Activated effector memory CD4-positive, alpha-beta T cell treated with Interleukin-2 at 50 U/mL for 16 hours (primary cell): ENCODE measurements at places on chromosomes 3 and 15.

DNA sequence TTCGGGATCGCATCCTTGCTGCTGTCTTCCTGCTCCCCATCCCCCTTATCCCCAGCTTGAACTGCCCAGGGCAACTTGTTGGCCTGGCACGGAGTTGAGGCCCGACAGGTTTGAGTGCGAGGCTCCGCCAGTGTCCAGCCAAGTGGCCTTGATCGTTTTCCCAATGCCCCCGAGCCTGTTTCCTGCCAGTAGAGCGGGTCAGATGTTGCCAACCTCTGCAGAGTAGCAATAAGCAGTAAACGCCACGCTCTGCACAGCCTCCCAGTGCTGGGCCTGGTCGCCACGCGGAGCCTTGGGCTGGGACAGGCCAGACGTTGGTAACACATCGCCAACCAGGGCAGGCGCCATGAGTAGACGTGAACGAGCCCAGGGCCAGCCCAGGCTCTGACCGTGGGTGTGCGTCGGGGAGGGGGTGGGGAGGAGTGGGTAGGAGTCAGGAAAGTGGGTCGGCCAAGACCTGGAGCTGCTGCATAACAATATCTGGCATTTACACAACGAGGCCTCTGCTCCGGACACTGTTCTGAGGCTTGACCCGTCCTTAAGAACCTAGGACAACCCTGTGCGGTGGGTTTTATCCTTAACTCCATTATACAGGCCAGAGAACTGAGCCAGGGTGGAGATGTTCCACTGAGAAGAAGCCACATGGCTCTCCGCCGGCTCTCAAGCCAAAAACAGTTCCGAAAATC is 444 bp upstream of the ABHD14A start:
- no peak for DNase-seq

GRCh38 chr3:195558602-195559001 is 15.5 kb upstream of the PPP1R2 start:
- no peak for DNase-seq

DNA sequence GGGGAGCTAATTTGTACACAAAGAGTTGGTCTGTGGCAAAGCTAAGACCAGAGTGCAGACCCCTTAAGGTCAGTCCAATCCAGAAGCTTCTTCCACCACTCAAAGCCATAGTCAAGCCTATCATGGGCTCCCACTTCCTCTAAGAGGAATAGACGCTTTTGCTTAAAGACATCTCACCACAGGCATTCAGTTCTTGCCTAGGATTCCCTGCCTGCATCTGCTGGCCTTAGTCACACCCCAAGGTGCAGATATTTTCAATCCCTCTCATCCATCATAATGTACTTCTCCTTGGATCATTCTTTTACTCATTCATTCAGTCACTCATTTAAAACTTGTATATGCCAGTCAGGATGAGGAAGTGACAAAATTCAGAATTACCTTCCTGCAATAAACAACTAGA is 179.6 kb upstream of the STT3B start:
- DNase-seq, result no peak

GRCh38 chr15:92076541-92076940 is 223.0 kb downstream of the SLCO3A1 start:
- DNase-seq, result no peak

DNA sequence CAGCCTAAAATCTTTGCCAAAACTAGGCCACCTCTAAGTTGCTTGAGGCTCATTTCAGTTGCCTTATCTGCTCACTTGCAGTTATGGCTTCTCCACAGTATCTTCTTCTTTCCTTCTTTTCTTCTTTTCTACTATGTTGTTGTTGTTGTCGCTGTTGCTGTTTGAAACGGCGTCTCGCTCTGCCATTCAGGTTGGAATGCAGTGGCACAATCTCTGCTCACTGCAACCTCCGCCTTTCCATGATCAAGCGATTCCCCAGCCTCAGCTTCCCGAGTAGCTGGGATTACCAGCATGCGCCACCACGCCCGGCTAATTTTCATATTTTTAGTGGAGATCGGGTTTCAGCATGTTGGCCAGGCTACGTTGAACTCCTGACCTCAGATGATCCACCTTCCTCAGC is 210.8 kb upstream of the NR2F2 start:
- no peak for DNase-seq

- no peak for DNase-seq
Observed at GRCh38 chr3:45885979-45886705, at the start of gene CCR9. Gene CCR9, plus strand, starts transcription at chr3:45886543. Its CDS starts 8,391 bp downstream, at chr3:45894934.

DNA sequence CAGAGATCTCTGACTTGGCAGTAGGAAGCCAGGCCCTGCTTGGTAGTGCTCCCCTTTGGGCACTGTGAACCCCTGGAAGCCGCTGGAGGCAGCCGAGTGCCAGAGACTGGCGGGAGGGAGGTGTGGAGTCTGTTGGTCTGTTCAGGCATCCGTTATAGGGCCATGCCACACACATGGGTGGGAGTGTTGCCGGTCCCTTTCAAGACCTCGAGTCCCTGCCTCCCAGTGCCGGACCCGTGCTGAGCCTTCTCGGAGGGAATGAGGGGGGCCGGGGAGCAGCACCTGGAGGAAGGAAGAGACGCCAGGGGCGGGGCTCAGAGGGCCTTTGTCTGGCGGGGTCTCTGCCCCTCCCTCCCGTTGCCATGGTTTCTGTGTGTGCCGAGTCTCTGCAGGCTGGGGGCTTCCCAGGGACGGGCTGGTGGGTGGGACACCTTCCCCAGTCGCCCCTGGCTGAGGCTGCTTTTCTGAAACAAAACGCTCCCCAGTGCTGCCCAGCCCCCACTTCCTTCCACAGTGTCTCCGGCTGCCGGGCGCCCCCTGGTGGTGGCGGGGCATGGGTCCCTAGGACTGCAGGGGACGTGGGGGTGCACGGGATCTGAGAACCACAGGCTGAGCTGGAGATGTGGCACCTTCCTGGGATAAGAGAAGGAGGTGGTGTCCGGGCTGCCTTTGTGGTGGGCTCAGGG is 10.0 kb downstream of the GNAI2 start:
- peak; percentile 89 for DNase-seq

DNA sequence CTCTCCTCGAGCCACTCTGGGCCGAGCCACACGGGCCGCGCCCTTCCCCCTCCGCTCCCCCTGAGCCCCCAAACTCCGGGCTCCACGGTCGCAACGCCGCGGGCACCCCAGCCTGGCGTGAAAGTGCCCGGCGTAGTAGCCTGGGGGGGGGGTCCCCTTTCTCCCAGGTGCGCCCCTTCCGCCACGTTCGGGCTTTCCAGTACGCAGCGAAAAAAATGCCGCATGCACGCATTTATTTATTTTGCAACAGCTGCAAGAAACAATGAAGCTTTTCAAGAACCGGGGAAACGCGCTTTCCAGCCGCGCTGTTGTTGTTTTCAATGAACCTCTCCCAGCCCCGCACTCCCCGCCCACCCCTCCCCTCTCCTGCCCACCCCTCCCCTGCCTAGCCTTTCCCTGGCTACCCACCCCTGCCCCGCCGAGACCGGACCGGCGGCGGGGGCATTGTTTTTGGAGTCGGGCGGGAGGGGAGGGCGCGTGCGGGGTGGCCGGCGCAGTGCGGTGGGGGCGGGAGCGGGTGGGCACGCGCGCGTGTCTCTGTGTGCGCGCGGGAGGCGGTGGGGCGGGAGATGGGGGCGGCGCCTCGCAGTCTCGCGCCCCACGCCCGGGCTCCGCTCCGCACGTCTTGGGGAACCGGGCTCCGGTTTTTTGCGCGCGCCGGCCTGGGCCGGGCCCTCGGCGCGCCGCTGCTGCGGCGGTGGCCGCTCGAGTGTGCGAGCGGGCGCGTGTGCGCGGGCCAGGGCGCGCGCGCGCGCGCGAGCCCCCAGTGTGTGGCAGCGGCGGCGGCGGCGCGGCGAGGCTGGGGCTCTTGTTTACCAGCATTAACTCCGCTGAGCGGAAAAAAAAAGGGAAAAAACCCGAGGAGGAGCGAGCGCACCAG is at the start of gene IGF1R:
Gene IGF1R (plus strand): TSS at position 766 of the 880 bp plus-strand sequence. CDS start 1,043 bp downstream, outside the sequence.
- peak; percentile 78 for DNase-seq

GRCh38 chr3:152389316-152389934 is 120.7 kb downstream of the MBNL1 start:
- DNase-seq, result no peak

- DNase-seq, result no peak
Observed at GRCh38 chr15:96701443-96701842, 370.9 kb downstream of the NR2F2 start.

DNA sequence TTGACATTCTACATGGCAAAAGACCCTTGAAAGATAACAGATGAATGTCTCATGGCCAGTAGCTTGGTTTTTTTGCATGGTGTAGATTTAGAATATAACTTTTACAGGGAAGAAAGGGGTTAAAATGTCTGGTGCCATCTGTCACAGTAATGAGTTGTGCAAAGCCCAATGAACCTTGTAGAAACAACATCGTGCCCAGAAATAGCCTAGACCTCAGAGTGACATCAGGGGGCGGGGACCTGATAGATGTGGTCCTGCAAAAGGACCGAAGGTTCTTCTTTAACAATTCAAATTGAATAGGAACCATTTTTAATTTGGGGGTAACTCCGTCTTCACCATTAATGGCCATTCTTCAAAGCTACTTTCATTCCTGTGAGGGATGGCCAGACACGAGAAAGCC is 254.1 kb upstream of the CTDSPL start:
- DNase-seq, result no peak

- no peak for DNase-seq
Observed at GRCh38 chr3:188861842-188862744, 309.7 kb upstream of the TPRG1 start.

DNA sequence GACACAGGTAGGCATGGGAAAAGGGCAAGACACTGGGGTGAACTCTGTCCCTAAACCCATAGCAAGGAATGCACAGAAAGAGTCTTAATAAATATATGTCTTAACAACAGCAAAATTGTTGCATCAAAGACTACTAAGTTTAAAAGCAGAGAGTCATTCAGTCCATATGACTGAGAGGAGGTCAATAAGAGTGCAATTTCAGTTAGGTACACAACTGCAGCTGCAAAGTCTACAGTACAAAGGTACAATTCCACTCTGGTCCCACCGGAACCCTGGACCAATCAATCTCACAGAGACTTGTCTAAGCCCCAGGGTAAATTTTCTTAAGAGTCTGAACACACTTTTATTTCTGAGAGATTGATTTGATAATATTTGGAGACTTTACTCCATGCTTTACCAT is 6.9 kb downstream of the CP start:
- DNase-seq, result no peak

GRCh38 chr3:126939338-126939718 is 43.6 kb upstream of the PLXNA1 start:
- no peak for DNase-seq

DNA sequence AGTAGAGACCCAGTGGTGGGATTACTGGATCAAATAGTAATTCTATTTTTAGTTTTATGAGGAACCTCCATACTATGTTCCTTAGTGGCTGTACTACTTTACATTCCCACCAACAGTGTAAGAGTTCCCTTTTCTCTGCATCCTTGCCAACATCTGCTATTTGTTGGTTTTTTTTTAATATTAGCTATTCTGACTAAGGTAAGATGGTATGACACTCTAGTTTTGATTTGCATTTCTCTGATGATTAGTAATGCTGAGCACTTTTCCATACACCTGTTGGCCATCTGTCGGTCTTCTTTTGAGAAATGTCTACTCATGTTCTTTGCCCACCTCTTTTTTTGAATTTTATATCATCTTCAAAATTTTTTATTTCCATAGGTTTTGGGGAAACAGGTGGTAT is 34.2 kb upstream of the RAP2B start:
- DNase-seq, result no peak

DNA sequence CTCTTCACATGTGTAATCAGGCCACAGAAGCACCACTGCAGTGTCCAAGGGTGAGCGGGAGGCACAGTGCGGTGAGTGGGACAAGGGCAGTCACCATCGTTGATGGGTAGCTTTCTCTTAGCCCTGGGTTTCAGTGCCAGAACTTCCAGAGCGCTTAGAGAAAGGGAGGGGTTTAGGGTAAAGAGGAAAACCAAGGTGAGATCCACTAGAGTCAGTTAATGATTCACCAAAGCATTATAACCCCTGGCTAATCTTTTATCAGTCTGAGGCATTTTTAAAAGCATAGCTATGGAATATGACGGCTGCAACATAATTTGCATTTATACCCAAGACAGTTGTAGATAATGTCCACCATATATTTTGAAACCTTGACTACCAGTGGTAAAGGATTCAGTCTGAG is 94.8 kb downstream of the SHQ1 start:
- DNase-seq, result no peak

GRCh38 chr3:40124918-40125317 is 184.6 kb upstream of the EIF1B start:
- DNase-seq, result no peak

GRCh38 chr3:108301695-108302404 is 5.5 kb downstream of the HHLA2 start:
- DNase-seq, result no peak

DNA sequence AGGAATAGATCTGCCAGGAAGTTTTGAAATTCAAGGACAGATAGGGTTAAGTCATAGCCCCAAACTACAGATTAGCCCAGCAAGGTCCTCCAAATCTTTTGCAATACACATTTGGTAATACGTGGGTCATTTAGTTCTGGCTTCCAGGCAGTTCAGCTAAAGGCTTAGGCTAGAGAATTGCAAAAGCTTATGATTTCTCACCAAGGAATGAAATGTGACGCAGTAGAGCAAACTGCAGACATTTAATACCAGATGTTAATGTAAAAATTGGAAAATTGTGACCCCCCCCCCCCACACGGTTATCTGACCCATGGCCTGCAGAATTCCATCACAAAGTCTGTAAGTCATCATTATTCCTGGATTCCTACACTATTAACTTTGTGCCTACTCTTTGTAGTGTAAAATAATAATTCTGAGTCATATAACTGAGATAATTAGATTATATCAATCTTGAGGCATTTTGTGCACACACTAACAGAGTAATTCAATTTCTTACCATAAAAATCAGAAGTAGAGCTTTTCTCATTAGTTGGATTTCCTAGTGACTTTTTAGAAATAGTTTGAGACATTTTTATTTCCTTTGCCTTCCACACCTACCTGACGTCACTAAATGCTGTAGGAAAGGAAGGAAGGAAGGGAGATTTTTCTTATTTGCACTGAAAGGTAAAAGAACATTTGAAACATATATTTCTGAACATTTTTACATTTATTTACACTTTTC is 235.2 kb downstream of the DTWD1 start:
- DNase-seq, result no peak

- DNase-seq, result no peak
Observed at GRCh38 chr3:177760803-177761202, 563.5 kb upstream of the TBL1XR1 start.

DNA sequence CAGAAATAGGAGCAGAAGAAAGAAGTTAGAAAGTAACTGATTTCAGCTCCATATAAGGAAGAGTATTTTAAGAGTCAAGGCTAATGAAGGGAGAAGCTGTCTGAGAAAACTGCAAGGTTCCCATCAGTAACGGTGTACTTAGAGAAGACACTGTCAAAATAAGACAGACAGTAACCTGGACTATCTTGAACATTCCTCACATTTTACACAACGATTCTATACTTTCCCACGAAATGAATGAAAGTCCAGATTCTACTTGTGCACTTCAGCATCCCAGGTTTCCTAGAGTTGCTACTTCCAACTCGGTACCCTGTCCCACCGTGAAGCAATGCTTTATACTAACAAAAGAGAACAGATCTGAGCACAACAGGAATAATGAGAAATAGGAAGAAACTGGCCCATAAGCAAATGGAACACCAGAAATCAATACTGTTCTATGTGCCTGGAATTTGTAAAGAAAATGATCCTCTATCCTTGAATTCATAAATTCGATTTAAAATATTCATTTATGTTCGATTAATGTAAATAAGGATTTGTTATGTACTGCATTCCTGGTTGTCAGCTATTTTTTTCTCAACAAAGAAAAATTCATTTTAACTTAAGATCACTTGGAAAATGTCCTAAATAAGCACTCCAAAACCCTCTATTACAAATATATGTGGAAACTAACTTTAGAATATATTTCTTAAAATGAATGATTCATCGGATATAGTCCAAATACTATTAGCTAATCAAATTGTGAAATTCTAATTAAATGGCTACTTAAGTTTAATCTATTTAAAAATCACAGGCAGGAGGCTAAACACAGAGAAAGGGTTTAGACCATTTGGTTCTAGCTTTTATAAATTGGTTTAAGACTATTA is 1.5 kb downstream of the C3orf70 start:
- no peak for DNase-seq
